ENCODE measurements at places on chromosomes 12 and 14.

DNA sequence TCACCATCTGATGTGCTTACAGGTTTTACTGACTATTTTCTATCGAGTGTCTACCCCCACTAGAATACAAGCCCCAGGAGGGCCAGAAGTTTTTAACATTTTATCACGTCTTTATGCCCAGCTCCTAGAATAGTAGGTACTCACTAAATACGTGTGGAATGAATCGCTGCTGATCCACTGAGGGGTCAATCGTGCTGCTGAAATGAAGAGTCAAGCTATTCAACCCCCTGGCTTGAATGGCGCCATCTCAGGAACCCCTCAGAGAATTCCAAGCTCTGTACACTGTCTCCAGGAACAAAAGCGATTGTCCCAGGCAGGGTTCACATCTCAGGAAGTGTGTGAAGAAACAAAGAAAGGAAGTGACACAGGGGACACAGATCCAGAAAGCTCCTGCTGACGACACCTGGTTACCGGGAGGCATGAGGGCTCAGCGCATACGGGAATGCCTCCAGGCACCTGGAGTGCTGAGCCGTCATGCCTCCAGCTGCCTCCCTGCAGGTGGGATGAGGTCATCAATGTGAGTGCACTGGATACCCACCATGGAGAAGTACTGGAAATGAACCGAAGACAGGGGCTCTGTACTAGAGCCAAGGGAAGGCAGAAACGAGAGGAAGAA lies 45.6 kb downstream of the PITPNM2 start:
- DNase-seq, result no peak

DNA sequence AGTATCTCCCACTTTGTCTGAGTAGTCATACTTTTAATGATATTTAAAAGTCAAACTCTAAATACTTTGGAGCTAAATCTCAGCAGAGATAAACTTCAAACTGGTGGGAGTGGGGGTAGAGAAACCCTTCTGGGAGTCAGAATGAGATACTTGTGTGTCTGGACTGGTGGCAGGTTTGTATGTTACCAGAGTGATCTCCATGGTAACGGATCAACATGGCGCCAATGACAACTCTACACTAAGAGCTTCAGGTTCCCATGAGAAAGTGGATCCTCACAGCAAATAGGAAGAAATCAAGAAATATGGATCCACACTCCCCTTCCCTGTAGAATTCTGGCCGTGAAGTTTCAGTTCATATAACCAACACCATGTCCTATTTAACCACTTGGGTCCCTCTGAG lies 121.9 kb downstream of the ETV6 start:
- peak; percentile 37 for DNase-seq

- DNase-seq, result peak; percentile 13
Observed at GRCh38 chr12:92968176-92968813, 39.2 kb upstream of the EEA1 start.

- DNase-seq, result peak; percentile 83
Observed at GRCh38 chr14:75279153-75279762, 630 bp downstream of the FOS start.

Data from IMR-90 (cell line).